ENCODE measurements at places on chromosomes 5 and 9.

- no peak for DNase-seq
Observed at GRCh38 chr9:72292874-72293607, 72.0 kb downstream of the ZFAND5 start.

GRCh38 chr9:121453232-121453892, 46.3 kb downstream of the GGTA1 start:
- DNase-seq = no peak

- no peak for DNase-seq
Observed at GRCh38 chr5:166058660-166059059, 2232.8 kb upstream of the WWC1 start.

DNA sequence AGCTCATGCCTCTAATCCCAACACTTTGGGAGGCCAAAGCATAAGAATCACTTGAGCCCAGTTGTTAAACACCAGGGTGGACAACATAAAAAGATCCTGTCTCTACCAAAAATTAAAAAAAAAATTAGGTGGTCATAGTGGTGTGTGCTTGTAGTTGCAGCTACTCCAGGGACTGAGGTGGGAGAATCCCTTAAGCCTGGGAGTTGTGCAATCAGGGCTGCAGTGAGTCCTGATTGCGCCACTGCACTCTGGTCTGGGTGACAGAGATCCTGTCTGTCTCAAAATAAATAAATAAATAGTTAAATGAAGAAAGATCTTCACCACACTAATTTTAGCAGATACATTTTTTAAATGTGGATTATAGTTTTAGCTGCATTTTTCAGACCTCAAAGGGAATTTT, 433.2 kb downstream of the MAT2B start:
- DNase-seq = no peak

- DNase-seq = no peak
Observed at GRCh38 chr9:116958881-116959280, 271.8 kb downstream of the TRIM32 start.

GRCh38 chr5:139904816-139905661, 109.4 kb downstream of the PSD2 start:
- DNase-seq = no peak

DNA sequence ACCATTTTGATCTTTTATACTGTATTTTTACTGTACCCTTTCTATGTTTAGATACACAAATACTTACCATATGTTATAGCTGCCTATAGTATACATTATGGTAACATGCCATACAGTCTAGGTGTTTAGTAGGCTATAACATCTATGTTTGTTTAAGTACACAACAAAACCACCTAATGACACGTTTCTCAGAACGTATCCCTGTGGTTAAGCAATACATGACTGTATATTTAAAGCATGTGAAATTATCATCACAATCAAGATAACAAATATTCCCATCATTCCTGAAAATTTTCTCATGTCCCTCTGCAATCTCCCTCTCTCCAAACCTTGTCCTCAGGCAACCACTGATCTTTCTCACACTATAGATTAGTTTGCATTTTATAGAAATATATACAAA, 66.4 kb upstream of the SUSD1 start:
- DNase-seq = no peak

GRCh38 chr5:135192351-135192750, 158.3 kb upstream of the PITX1 start:
- DNase-seq = no peak

- DNase-seq = no peak
Observed at GRCh38 chr5:178994580-178995340, at the start of gene GRM6. GRM6 (minus strand) TSS chr5:178995320; CDS start chr5:178994944, 376 bp downstream.

- DNase-seq = no peak
Observed at GRCh38 chr9:113941056-113941455, 64.9 kb downstream of the ZNF618 start.

DNA sequence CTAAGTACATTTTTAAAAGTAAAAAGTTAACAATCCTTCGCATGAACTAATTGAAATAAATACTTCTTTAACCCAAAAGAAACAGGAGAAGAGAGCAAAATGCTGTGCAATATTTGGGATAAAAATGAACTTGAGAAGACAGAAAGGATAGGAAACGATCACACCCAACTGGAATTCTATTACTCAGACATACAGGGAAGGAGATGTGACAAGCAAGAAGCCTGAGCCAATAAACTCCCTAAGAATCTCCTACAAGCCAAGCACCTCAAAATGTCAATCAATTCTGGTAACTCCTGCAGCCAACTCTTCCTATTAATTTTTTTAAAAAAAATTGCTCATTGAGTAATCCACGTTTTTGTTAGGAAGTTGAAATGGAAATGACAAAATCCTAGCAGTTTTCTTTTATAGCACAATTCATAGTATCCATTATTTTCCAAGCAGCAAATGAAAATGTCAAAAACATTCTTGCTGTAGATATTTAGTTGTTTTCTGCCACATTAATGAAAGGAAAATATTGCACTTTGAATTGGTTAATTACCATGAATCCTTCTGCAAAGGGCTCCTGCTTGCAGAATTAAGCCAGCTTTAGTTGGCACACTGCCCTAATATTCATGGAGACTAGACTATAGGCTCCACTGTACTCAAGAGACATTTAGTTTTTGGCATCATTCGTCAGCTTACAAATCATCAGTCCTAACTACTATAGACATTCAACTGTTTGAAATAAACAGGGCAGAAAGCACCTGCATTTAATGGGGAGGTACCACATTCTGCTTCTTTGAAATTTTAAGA, 89.0 kb downstream of the RFX3 start:
- peak; percentile 19 for DNase-seq

DNA sequence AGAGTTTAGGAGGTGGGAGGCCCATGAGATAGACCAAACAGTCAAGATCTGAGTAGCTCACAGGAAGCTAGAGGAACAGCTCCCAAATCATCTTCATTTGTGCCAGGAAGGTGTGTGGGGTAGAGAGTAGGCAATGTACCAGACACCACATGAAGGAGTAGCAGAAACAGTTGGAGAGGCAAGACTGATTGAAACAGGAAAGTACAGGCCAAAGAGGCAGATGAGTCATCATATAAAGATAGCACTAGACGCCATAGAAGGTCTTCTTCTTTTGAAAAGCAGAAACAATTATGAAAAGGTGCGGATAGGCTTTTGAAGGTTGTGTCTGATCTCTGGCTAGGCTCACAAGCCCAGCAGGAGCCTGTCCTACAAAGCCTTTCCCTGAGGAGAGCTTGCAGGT, 62.7 kb upstream of the PALM2AKAP2 start:
- DNase-seq = no peak

DNA sequence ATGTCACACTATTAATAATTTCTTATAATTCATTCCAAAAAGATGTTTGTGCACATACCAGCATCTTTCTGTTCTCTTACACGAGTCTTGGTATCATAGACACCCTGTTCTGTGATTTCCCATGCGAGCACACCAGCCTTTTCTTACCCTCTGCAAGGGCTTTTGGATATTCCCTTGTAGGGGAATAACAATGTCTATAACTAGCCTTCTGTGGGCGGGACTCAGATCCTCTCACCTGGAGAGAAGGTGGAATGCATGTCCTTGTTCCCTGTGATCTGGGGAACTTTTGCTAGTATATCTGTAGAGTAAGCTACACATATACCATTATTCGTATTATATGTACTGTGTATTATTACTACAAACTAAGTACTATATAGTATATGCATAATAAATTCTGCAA, 44.8 kb downstream of the EHMT1 start:
- DNase-seq = no peak

DNA sequence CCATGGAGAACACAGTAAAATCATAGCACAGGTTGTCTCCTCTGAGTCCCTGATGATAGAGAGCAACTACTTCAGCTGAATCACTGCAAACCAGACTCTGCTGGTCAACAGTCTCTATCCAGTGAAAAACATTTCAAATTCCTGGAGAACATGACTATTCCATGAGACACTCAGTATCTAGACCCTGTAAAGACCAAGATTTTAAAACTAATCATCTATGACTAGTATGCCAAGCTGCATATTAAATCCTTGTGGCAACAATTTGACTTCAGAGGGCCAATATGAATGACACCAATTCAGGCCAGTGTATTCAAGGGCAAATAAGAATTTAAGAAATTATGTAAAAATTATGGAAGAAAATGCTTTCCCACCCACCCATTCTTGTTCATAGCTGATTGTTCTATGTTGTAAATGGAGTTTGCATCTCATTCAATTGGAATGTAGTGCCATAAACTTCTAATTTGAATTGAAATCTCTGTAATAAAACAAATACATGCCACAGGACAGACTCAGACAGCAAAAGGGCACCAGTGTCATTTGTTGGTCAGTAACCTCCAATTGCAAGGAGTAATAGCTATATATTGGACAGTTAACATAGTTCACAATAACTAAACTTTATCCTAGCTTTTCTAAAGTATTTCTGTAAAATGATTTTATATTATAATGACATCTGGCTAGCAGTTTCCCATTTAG, 80.1 kb upstream of the LPAR1 start:
- DNase-seq = peak; percentile 61

DNA sequence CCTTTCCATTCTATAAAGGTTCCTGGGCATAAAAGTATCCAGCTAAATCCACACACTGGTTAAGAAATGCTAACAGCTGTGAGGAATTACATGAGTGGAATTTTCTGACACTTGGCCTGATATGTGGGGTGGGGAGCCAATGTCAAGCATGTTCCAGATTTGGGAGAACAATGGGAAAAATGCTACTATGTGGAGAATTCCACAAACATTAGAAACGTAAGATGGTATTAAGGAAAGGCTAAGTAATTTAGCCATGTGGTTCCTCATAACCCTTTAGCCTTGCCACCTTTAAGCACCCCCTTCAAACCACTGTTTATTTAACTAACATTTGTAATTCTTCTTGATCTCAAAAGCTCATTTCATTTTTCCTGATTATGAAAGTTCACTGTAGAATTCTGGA, 149.2 kb downstream of the GNA14 start:
- no peak for DNase-seq

All from stromal cell of bone marrow (primary cell).